ENCODE measurements at places on chromosomes 2 and 18. TPM values are rescaled to one million over a fixed set of nuclear protein-coding genes. Genes with fewer than 3 reads are reported as not detected.
A peak's percentile ranks its signal among the peaks of the same experiment; 100 is the strongest.

CPO gene
- total RNA-seq = not detected

ALPI gene
- not detected for total RNA-seq

GNLY gene
- total RNA-seq = 52.6 TPM

OR6B3 gene
- total RNA-seq = not detected

ZNF2 gene
- 6.5 TPM for total RNA-seq

RGPD3 gene
- 0.20 TPM for total RNA-seq

IMPA2 gene
- total RNA-seq = 17.7 TPM

LRP2 gene
- 2.2 TPM for total RNA-seq

GRCh38 chr2:217081799-217082198 lies 221.9 kb upstream of the TNP1 start:
- peaks cover 11% of the 10 kb centered on the region for H3K27me3 ChIP-seq
- DNase-seq = no peak
- no peak overlapping the region for H3K4me3 ChIP-seq
- no peaks in the 10 kb centered on the region for H3K36me3 ChIP-seq

- peaks cover 6% of the 10 kb centered on the region for H3K4me1 ChIP-seq
- no peaks in the 10 kb centered on the region for H3K36me3 ChIP-seq
- no peak overlapping the region for H3K4me3 ChIP-seq
- H3K27ac ChIP-seq = no peak overlapping the region
- no peak for DNase-seq
Measured at GRCh38 chr2:227397562-227397961, 9.8 kb upstream of the SCYGR1 start.

GRCh38 chr2:196172951-196173350 lies 1.6 kb upstream of the STK17B start:
- no peak for DNase-seq
- peaks cover 45% of the 10 kb centered on the region for H3K4me1 ChIP-seq
- H3K4me3 ChIP-seq = peak overlapping the region; percentile 99

DNA sequence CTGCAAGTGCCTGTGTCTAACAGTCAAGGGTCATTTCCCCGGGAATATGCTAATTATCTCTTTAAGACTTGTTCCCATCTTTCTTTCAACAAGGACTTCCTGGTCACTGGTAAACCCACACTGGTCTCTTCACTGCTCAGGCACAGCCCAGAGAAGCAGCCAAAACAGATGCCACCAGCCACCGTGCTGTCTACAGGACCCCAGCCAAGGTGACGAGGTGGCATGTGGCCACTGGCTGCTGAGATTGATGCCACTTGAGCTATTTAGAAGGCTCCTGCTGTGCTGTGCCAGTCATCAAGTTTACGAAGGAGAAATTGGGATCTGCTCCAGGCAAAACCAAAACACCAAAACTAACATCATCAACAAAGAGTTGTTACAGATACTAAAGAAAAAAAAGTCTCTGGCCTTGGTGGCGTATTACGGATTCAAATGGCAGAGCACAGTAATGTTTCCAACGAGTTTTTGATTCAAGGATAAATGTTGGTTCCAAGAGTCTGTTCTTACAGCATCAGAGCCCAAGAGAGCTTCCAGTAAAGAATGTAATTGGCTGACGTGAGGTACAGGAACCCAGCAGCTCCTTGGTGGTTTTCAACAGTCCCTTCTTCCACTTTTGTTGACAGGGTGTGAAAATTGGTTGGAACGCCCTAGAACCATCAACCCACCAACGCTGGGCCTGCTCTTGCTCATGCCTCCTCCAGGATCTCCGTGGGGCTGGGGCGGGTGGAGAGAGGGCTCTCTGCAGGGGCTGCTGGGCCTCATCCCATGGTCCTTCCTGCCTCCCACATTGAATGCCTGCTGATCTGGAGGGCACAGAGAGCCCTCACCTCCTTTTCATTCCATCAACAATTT lies 63.7 kb upstream of the ZCCHC2 start:
- H3K36me3 ChIP-seq = no peaks in the 10 kb centered on the region
- H3K4me3 ChIP-seq = no peak overlapping the region
- H3K4me1 ChIP-seq = no peaks in the 10 kb centered on the region
- no peak overlapping the region for H3K27ac ChIP-seq
- DNase-seq = no peak

DNA sequence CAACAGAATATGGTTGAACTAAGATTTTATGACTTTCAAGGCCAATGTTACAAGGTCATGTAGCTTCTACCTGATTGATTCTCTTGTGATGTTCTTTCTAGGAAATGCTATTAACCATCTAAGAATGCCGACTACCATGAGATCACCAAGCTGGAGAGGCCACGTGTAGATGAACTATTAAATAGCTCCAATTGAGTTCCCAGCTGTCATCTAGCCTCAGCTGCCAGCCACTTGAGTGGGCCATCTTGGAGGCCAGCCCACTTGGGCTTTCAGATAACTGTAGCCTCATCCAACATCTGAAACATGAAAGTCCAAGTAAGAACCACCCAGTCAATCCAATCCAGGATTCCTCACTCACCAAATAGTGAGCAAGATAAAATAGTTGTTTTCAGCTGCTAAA lies 376.9 kb upstream of the TMEFF2 start:
- DNase-seq = no peak
- H3K4me1 ChIP-seq = no peaks in the 10 kb centered on the region
- no peak overlapping the region for H3K27ac ChIP-seq
- no peaks in the 10 kb centered on the region for H3K27me3 ChIP-seq

GRCh38 chr2:236883819-236884218 lies 201.9 kb upstream of the COPS8 start:
- DNase-seq = no peak
- peaks cover 3% of the 10 kb centered on the region for H3K27me3 ChIP-seq
- no peaks in the 10 kb centered on the region for H3K36me3 ChIP-seq

DNA sequence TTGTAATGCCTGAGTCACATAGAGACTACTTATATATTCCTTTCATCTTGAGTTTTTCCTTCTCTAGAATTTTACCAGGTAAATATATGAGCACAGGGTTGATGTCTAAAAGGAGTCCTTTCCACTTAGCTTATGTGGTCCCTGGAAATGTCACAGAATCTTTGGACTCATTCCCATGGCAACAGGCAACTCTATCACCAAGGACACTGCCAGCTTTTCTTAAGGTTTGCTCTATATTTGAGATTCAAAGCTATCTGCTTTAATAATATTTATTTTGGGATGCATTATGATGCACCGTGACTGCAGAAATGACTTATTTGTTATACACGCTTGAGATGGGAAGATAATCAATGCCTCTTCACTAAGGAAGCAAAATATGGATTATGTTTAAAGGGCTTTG lies 363.0 kb downstream of the PLCL1 start:
- H3K27ac ChIP-seq = no peak overlapping the region
- no peaks in the 10 kb centered on the region for H3K36me3 ChIP-seq
- no peaks in the 10 kb centered on the region for H3K4me1 ChIP-seq
- DNase-seq = no peak

DNA sequence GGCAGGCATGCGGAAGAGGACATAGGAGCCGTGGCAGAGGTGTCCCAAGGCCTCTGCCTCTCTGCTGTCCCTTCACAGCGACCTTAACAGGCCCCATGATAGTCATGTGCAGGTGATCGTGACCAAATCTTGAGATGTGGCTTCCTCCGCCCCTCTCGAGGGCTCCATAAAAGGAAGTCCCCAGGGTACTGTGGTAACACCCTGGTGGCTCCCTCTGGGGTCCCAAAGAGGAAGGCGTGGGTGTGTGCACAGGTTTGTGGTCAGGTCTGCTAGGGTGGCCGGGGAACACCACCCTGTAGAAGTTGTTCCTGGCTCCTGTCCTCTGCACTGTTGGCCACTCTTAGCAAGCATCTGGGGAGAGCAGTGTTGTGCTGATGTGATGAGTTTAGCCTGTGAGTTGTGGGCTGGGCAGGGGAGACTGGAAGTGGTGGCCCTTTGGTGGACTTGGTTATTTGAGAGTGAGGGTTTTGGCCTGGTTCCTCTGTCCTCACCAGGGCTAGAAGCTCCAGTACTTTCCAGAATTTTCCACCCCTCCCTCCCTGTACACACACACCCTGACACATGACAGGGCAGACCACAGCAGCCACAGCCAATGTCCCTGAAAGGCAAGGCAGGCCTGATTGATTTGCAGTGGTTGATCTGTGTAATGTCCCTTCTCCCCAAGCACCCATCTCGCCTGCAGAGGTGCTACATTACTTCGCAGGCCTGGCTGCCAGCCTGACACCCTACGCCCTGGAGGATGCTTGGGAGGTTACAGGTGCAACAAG lies 68.9 kb upstream of the BOD1L2 start:
- peak; percentile 90 for DNase-seq
- peaks cover 36% of the 10 kb centered on the region for H3K4me1 ChIP-seq
- H3K36me3 ChIP-seq = no peaks in the 10 kb centered on the region
- H3K27ac ChIP-seq = peak overlapping the region; percentile 75
- H3K4me3 ChIP-seq = peak overlapping the region; percentile 21
- peaks cover 15% of the 10 kb centered on the region for H3K27me3 ChIP-seq

DNA sequence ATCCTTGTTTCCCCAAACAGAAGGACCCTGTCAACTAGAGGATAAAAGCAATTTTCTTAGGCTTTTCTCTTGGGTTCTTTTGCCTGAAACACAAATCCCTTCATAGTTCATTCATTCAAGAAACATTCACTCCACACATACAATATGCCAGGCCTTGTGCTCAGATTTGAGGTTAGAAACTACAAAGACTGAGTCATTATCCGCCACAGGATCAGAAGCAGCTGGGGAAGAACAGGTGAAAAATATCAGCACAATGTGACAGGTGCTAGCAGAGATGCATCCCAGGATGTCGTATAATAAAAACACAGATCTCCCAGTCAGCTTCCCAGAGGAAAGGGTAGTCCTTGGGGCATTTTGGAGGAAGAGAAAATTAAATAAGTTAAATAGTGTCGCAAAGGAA lies 172.4 kb downstream of the LRATD1 start:
- H3K4me3 ChIP-seq = no peak overlapping the region
- H3K36me3 ChIP-seq = no peaks in the 10 kb centered on the region
- H3K27me3 ChIP-seq = no peaks in the 10 kb centered on the region
- no peak overlapping the region for H3K27ac ChIP-seq
- DNase-seq = no peak

GRCh38 chr18:36518839-36519238 lies 221.3 kb downstream of the FHOD3 start:
- no peaks in the 10 kb centered on the region for H3K4me1 ChIP-seq
- H3K27me3 ChIP-seq = no peaks in the 10 kb centered on the region
- H3K27ac ChIP-seq = no peak overlapping the region
- no peaks in the 10 kb centered on the region for H3K36me3 ChIP-seq
- no peak overlapping the region for H3K4me3 ChIP-seq

- H3K36me3 ChIP-seq = no peaks in the 10 kb centered on the region
- no peaks in the 10 kb centered on the region for H3K27me3 ChIP-seq
- no peak overlapping the region for H3K4me3 ChIP-seq
- no peak for DNase-seq
- H3K4me1 ChIP-seq = no peaks in the 10 kb centered on the region
Measured at GRCh38 chr18:38646296-38646695, 1080.7 kb upstream of the CELF4 start.

- no peak overlapping the region for H3K4me3 ChIP-seq
- H3K27ac ChIP-seq = no peak overlapping the region
- H3K27me3 ChIP-seq = peaks cover 6% of the 10 kb centered on the region
- H3K36me3 ChIP-seq = no peaks in the 10 kb centered on the region
- no peaks in the 10 kb centered on the region for H3K4me1 ChIP-seq
Measured at GRCh38 chr2:134819334-134819733, 19.1 kb upstream of the ACMSD start.

DNA sequence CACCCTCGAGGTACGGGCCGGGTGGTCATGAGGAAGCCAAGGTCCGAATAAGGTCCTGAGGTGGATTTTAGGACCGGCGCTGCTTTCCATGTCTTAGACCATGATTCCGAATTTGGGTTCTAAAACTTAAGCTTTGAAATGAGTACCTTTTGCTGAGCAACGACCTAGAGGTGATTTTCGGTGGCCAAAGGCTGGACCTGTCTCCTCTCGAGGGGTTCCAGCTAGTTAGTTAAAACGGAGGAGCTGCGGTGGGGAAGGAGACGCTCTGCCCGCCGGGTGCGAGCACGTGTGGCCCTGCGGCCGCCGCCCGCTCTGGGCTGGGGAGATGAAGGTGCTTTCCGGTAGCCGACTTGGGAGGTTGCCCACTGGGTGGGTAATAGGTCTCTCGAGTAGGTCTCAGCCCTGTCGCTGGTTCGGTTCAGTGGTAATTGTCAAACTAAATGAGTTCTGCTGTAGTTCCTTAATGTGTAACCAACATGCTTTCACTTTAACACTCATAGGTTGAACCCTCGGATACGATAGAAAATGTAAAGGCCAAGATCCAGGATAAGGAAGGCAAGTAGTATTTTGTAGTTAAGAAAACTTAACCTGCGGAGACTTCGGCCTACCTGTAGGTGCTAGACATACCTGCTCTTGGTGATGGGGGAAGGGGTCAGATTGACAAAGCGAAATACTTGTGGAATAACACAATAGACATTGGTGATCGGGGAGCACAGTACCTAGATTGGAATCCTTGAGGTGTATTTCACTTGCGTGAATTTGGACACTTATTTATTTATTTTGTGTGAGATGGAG lies 572 bp downstream of the RPS27A start:
- peak; percentile 55 for DNase-seq
- peak overlapping the region; percentile 90 for H3K4me3 ChIP-seq
- H3K27me3 ChIP-seq = no peaks in the 10 kb centered on the region
- H3K4me1 ChIP-seq = peaks cover 50% of the 10 kb centered on the region
- peaks cover 58% of the 10 kb centered on the region for H3K36me3 ChIP-seq

DNA sequence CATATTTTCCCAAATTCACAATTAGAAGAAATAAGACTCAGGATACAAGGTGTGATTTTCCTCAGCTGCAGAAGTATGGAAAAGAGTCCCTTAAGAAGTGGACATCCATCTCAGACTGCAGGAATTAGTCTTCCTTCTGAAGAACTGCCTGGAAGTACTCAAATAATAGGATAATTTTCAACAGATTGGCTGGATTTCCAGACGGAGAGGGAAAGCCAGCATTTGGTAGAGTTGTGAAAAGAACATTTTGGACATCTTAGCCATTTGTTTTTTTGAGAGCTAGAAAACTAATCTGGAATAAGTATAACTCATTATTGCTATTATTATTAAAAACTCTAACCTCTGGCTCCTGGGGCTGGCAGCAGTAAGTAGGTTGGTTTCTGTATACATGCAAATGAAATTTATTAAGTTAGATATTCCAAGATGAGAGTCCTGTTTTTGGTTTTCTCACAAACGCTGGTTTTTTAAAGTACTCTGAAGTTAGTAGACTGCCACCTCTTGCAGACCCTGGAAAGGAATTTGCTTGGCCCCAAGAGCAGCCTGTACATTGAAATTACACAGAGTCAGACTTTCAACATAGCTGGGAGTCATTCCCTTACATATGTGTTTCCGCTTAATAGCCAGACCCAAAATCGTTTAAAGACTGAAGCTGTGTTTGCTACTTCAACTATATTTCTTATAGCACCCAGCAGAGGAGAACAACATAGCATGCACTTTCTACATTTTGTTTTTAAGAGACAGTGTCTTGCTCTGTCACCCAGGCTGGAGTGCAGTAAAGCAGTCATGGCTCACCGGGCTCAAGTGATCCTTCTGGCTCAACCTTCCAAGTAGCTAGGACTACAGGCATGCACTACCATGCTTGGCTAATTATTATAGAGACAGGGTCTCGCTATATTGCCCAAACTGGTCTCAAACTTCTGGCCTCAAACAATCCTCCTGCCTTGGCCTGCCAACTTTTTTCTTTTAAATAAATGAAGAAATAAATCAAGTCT lies 142.4 kb downstream of the THADA start:
- peaks cover 6% of the 10 kb centered on the region for H3K4me1 ChIP-seq
- H3K36me3 ChIP-seq = peaks cover 30% of the 10 kb centered on the region
- no peaks in the 10 kb centered on the region for H3K27me3 ChIP-seq
